Pancreas (tissue), 10 donors: ENCODE measurements at places on chromosomes 3 and 15.

DNA sequence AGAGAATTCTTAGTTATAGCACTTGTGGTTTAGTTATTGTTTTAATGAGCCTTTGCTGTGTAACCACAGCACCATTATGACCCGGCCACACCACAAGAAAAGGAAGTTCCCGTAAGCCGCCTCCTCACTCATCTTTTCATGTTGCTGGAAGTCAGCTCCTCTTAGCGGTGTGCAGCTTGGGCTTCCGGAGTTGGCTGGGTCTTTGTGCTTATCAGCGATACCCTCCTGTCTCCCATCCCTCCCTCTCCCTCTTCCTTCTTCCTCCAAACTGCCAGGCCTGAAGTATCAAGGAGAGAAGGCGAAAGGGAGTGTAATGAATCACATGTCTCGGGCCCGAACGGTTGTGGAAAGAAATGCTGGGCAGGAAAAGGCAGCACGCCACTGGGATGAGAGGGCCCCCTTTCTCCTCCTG, 353.5 kb downstream of the MCTP2 start:
- no peak overlapping the region for H3K4me3 ChIP-seq
- no peaks in the 10 kb centered on the region for H3K27me3 ChIP-seq
- H3K4me1 ChIP-seq = no peaks in the 10 kb centered on the region
- no peaks in the 10 kb centered on the region for H3K36me3 ChIP-seq
- no peak for DNase-seq
- no peak overlapping the region for H3K27ac ChIP-seq

GRCh38 chr15:75508840-75509532, 57.5 kb upstream of the SIN3A start:
- H3K4me1 ChIP-seq = no peaks in the 10 kb centered on the region
- DNase-seq = no peak
- H3K27me3 ChIP-seq = no peaks in the 10 kb centered on the region
- no peak overlapping the region for H3K27ac ChIP-seq
- peaks cover 5% of the 10 kb centered on the region for H3K36me3 ChIP-seq

- peaks cover 3% of the 10 kb centered on the region for H3K36me3 ChIP-seq
- peaks cover 16% of the 10 kb centered on the region for H3K4me1 ChIP-seq
- no peak overlapping the region for H3K4me3 ChIP-seq
- no peak for DNase-seq
Measured at GRCh38 chr3:30694668-30695067, 88.3 kb downstream of the TGFBR2 start.

DNA sequence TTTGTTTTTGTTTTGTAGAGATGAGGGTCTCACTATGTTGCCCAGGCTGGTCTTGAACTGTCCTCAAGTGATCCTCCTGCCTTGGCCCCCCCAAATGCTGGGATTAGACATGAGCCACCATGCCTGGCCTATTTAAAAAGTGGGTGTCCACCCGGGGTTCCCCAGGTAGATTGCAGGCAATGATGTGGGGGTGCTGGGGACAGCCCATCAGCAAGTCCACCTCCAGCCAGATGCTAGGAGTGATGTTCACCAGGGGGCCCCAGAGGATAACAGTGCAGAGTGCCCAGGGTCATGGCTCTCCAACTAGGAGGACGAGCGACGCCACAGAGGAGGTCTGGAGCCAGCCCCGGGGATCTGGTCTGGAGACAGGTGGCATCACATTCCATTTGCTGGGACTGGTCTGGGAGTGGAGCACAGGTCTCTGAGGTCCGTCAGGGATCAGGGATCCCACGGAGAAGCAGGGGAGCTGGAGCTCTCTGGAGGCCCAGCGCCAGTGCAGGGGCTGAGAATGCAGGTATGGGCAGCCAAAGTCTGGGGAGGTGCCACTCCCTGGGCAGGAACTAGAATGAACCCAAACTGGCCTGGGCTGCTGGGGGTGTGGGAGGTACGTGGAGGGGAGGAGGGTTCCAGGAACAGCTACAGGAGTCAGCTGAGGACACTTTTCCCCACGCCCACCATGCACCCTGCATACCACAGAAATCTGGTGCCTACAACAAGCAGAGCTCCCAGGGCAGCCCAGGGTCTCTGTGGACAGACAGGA, 51.2 kb upstream of the PCSK6 start:
- no peaks in the 10 kb centered on the region for H3K36me3 ChIP-seq
- no peak overlapping the region for H3K4me3 ChIP-seq
- no peak for DNase-seq

DNA sequence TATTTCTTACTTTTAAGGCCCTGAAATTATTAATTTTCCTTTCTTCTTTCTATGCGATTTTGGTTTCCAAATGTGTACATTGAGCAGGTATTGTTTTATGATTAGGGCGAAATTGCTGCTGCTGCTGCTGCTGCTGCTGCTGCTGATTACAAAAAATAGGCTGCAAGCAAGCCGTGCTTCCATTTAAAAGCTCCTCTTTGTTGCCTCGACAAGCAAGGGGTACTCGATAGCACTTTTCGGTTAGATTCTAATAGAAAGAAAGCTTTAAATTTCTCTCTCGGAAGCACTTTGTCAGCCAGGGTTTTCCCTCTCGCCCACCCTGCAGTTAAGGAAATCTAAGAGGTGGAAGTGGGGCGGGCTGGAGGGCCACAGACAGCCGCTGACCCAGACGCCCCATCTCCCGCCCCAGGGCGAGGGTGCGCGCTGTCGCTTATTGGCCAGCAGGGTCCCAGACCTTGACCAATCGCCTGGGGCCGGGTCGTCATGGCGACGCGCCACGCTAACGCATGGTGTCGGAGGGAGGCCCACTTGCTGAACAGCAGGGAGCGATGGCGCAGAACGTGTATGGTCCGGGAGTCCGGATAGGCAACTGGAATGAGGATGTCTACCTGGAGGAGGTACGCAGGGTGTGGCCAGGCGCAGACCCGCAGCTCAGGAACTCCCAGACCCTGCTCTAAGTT, at the start of gene CFAP161:
Gene CFAP161 (plus strand): TSS at position 489 of the 680 bp plus-strand sequence. CDS start 60 bp downstream, at position 549.
- H3K27ac ChIP-seq = no peak within 1 kb of the TSS
- H3K27me3 ChIP-seq = no peaks in the 10 kb centered on the region

GRCh38 chr3:32685543-32686185, 676 bp downstream of the CNOT10 start:
- H3K4me3 ChIP-seq = peak overlapping the region; percentile 99
- H3K27me3 ChIP-seq = no peaks in the 10 kb centered on the region
- no peak for DNase-seq
- H3K4me1 ChIP-seq = peaks cover 18% of the 10 kb centered on the region
- H3K36me3 ChIP-seq = no peaks in the 10 kb centered on the region

GRCh38 chr3:23567917-23568316, 237.8 kb upstream of the UBE2E1 start:
- no peaks in the 10 kb centered on the region for H3K27me3 ChIP-seq
- H3K27ac ChIP-seq = no peak overlapping the region
- no peak overlapping the region for H3K4me3 ChIP-seq
- no peak for DNase-seq

DNA sequence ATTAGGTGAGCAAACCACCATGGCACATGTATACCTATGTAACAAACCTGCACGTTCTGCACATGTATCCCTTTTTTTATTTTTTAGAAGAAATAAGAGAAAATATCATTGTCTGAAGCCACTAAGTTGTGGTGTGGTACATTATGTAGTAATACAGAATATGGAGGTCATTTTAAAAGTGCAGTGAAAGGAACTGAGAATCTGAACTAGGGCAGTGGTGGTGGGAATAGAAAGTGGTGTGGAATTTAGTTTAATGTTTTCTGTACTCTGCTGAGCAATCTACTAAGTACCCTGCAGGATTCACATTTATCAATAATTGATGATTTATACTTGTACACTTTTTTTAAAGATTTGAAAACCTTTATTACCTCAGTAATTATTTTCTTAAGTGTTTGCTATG, 283.5 kb downstream of the CHL1 start:
- no peaks in the 10 kb centered on the region for H3K36me3 ChIP-seq
- H3K27ac ChIP-seq = no peak overlapping the region
- no peaks in the 10 kb centered on the region for H3K27me3 ChIP-seq
- DNase-seq = no peak
- H3K4me1 ChIP-seq = no peaks in the 10 kb centered on the region

DNA sequence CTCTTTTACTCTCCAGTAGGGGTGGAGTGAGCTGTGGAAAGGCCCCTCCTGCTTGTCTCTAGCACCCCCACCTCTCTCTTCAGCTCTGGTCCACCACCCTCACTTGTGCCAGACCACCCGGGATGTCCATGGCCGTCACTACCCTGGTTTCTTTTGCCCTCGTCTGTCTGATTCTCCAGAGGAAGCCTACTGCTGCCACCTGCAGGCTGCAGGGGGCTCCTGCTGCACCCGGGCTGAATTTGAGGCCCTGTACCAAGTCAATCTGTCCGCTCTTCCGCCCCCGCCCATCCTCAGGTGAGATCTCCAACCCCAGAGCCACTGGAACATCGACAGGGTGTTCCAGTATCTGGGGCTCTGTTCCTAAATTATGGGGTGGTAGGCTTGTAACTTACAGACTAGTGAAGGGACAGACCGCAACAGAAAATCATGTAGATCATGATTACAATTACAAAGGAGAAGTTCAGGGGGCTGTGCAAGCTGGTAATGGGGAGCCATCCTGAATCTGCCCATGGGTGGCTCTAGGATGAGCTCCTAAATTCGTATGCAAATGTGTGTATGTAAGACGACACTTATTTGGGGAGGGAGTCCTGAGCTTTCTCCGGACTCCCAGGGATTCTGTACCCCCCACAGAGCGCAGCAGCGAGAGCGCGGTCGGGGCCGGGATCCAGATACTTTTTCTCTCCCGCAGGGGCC, 683 bp upstream of the UNC45A start:
- no peaks in the 10 kb centered on the region for H3K36me3 ChIP-seq
- no peaks in the 10 kb centered on the region for H3K4me1 ChIP-seq
- H3K4me3 ChIP-seq = peak overlapping the region; percentile 57
- H3K27me3 ChIP-seq = no peaks in the 10 kb centered on the region
- H3K27ac ChIP-seq = peak overlapping the region; percentile 71
- DNase-seq = peak; percentile 90

DNA sequence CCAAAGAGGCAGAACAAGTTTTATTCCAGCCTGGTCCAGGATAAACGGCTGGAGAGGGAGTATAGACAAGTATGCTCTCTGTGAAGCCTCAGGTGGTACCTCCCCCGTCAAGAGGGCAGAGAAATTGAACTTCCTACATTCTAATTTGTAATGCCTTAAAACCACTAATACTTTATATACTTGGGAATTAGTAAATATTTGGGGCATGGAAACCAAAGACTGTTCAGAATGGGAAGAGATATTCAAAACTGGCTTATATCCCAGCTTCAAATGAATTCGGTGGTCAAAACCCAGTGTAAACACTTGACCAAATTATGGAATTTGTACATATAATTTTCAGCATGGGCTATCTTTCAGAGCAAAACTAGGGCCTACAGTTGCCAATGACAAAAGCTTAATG, 122.6 kb downstream of the FBN1 start:
- H3K4me1 ChIP-seq = no peaks in the 10 kb centered on the region
- DNase-seq = no peak
- no peaks in the 10 kb centered on the region for H3K27me3 ChIP-seq

DNA sequence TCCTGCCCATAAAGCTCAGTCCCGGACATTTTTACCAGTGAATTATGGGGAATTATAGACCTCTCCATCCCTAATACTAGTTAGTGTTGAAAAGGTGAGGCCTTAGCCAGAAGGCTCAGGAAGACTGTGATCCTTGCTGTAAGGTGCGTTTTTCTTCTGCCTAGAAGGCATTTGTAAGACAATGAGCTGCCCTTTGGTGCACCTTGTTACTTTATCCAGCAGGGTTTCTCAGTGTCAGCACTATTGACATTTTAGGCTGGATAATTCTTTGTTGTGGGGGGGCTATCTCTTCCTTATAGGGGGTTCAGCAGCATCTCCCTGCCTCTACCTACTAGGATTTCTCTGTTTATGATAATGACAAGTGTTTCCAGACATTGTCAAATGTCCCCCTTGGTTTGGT, 108.1 kb upstream of the ABHD17C start:
- H3K4me3 ChIP-seq = no peak overlapping the region
- DNase-seq = no peak
- H3K27ac ChIP-seq = no peak overlapping the region
- H3K4me1 ChIP-seq = no peaks in the 10 kb centered on the region

GRCh38 chr3:189841473-189842205, 210.4 kb downstream of the TP63 start:
- H3K27ac ChIP-seq = no peak overlapping the region
- H3K36me3 ChIP-seq = no peaks in the 10 kb centered on the region
- no peak for DNase-seq

DNA sequence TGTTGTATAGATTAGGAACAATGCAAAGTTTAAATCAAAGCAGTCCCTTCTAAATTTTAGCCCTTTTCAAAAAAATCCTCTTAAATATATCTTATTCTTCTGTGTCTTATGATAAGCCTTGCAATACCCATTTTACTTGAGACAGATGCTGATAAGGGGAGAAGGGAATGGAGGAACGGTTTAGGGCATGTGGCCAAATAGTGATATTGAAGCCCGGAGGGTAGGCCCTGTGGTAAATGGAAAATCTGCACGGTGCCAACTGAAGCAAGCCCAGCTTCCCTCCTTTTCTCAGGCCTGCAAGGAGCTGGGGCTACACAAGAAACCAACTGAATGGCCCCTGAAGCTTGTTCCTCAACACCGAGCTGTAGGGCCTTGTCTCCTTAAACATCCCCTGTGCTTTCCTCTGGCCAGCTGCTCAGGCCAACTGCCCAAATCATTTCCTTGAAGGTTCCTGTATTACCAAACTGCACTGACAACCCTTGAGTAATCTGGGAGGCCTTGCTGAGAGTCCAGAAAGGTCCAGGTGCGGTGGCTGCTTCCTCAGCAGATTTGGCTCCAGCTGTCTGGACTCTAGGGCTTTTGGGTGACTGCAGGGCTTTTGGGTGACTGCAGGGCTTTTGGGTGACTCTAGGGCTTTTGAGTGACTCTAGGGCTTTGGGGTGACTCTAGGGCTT, 67.2 kb downstream of the NCEH1 start:
- no peak overlapping the region for H3K27ac ChIP-seq
- DNase-seq = no peak
- peaks cover 21% of the 10 kb centered on the region for H3K4me1 ChIP-seq

DNA sequence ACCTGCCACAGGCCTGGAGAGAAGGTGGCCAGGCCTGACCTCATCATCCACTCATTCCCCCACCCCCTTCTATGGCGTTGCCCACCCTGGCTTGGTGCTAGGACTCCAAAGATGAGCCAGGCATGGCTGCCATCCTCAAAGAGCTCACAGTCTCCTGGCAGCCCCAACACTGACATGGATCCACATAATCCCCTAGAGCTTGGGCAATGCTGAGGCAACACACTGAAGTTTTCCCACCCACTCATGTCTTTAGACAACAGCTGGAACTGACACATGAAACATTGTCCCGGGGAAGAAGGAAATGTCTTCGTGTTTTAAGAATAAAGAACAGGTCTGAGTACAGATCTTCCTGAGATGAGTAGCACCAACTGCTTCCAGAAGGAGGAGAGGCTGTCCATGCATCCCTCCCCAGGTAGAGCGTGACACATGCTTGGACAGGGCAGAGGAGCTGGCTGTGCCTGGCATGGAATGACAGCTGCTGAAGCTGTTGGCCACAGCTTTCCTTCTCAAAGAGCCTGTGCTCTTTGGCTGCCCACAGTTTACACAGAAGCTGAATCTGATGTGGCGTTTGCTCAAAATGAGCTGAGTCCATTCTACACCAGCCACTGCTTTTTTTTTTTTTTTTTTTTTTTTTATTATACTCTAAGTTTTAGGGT, 70.1 kb downstream of the HOMER2 start:
- no peak overlapping the region for H3K27ac ChIP-seq
- H3K36me3 ChIP-seq = no peaks in the 10 kb centered on the region
- no peaks in the 10 kb centered on the region for H3K4me1 ChIP-seq
- no peaks in the 10 kb centered on the region for H3K27me3 ChIP-seq
